AG10803 (cell line): ENCODE measurements at places on chromosomes 11 and 22.
A peak's percentile ranks its signal among the peaks of the same experiment; 100 is the strongest.

DNA sequence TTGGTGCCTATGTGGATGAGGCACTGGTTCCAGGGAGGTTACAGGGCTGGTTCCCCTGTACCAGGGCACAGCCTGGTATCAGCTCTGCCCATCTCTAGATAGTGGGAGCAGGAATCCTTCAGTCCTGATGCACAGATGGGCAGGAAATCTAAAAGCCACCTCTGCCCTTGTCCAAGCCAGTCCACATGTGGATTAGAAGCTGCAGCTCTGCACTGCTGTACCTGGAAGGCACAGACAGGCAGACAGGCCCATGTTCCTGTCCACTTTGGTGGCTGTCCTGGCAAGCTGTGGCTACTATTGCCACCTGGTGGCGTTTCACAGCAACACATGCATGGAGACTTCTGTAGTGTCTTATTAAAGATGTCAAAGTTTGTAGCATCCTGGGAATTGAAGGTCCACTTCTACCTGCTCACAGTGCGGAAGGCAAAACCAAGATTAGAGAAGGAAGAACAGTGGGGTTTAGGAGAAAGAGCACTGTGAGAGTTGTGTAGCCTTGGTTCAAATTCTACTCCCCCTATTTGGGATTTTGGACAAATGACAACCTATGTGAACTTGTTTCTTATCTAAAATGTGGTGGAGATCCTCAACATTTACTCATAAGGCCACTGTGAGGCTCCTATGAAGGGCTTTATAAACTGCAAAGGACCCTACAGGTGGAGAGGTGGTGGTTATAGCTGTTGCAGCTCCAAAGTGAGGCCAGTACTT, 30.1 kb downstream of the NAV2 start:
- DNase-seq: peak; percentile 75

GRCh38 chr11:68857037-68857586, 15.4 kb upstream of the CPT1A start:
- no peak for DNase-seq

DNA sequence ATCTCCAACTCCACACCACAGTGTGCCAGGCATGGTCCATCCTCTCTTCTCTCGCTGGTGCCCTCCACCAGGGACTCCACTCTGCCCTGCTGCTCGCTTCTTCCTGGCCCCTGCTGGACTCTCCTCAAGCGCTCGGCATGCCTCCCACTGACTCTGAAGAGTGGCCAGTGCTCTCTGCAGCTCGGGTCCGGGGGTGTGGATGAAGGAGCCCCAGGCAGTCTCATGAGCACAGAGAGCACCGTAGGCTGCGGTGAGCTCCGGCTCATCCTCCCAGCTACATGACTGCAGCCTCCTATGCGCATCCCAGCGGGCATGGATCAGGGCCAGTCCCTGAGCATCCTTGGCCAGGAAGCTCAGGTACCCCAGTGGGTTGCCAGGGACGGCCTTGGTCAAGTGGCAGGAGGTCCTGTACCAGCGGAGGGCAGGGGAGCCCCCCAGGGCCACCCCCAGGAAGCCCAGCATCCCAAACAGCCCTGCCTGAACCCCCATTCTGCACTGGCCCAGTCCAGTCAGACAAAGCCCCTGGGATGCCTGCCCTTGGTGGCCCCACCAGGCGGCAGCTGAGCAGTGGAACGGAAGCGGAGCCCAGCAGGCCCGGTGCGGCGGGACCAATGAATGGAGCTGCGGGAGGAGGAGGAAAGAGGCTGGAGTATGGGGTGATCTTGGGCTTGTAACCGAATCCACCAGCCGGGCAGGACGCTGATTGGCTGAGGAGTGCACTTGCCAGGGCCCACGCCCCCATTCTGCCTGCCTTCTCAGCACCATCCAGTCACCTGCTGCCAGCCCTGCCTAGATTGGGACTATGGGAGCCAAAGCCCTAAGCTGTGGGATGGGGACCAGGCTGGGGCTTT, at the start of gene PLA2G3:
Gene PLA2G3 (minus strand): TSS at position 643 of the 851 bp plus-strand sequence. CDS start 154 bp downstream, at position 489.
- no peak for DNase-seq

DNA sequence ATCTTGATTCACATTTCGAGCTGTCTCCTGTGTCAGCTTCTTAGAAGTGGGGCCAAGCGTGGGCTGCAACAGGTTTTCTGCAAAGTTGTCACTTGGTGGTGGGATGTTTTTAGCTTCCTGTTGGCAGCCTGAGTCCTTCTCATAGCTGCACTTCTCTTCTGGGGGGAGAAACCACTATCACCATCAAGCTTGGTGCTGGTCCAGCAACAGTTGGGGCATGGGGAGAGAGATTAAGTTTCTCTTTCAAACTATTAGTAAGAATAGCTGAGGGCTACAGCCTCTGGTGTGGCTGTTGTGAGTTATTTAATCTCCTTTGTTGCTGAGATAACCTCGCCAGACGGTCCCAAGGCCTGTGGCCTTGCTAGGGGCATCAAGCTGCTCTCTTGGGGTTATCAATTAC, 123.3 kb upstream of the CRYBB3 start:
- DNase-seq: no peak

- no peak for DNase-seq
Observed at GRCh38 chr11:15742626-15743519, 613.5 kb downstream of the SOX6 start.

DNA sequence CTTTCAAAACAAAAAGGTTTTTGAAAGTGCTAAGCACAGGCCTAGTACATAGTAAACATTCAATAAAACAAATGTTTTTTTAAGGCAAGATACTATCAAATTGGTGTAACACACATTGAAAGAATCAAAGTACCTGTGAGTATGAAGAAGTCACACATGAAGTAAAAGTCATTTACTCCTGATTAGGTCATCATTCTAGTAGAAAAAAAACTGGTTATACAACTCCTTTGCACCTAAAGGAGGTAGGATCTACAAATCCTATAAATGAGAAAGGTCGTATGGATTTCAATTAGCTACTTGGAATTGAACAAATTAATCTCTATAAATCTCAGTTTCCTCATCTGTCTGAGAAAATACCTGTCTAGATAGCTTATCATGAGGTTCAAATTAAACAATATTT, 80.8 kb downstream of the SIK3 start:
- no peak for DNase-seq

GRCh38 chr22:36166518-36167220, 6.1 kb upstream of the APOL3 start:
- no peak for DNase-seq

GRCh38 chr22:29716814-29717545, 2.8 kb upstream of the CABP7 start:
- DNase-seq: peak; percentile 65

DNA sequence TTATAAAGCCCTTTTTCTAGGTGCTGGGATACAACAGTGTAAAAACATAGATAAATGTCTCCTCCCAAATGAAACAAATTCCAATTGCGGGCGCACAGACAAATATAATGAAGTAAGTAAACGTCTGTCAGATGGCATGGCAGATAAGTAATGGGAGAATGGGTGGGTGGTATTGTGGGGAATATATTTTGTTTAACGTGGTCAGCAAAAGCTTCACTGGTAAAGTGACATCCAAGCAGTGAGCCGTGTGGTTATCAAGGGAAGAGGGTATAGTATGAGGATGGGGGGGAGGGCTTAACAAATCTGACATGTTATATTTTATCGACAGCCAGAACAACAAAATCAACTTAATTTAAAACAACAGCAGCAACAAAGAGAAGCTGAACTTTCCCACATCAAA, 1.2 kb downstream of the SVIP start:
- DNase-seq: no peak
